ENCODE measurements at places on chromosomes 7 and 10.

GRCh38 chr10:124084708-124085107 is 8.7 kb downstream of the CHST15 start:
- DNase-seq = peak; percentile 37

DNA sequence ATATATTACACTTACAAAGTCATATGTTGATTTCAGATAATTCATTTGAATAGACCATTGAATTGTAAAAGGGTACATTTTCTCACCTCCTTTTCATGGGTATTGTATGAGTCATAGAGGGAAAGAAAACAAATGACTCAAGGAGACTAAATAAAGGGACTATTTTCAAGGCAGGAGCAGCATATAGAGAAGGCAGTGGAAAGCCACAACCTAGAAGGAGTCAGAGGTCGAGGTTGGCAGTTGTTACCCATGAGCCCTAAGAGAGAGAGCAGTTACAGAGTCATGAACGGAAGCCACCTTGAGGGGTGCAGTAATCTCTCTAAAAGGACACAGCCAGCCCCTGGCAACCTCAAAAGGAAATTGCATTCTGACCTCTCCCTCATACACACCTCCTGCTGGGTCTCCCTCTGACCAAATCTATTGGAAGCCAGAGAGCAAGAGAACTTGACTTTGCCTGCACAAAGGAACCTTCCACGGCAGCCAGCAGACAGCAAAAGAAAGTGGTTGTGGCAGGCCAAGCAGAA is 137.9 kb downstream of the GRM8 start:
- DNase-seq = no peak

DNA sequence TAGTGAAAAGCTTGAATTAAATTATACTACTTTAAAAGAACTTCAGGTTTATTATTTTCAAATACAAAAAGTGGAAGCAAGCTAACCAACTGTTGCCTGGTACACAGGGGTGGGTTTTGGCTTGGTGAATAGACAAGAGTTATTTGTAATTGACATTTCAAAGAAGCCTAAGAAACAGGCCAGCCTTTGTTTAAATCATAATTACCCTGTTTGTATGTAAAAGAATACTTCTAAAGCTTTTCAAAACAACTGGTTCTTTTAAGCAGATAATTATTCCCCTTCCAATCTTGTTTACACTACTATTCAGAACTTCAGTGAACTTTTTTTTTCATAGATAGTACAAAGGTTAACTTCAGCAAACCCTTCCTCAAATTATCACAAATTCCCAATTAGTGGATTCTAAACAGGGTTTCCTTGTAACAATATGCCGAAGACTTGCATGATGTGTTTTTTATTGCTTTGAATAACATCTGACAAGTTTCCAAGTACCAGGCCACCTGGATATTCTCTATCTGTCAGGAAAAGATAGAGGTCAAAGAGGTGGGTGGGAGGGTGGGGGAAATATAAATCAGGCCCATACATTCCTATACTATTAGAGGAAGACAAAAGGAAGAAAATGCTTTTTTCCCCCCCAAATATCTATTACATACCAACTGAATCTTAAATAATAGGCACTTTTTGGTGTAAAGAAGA is 20.4 kb downstream of the SSMEM1 start:
- DNase-seq = no peak

- DNase-seq = no peak
These were observed 475.2 kb downstream of the TCERG1L start for GRCh38 chr10:130836344-130836743.

DNA sequence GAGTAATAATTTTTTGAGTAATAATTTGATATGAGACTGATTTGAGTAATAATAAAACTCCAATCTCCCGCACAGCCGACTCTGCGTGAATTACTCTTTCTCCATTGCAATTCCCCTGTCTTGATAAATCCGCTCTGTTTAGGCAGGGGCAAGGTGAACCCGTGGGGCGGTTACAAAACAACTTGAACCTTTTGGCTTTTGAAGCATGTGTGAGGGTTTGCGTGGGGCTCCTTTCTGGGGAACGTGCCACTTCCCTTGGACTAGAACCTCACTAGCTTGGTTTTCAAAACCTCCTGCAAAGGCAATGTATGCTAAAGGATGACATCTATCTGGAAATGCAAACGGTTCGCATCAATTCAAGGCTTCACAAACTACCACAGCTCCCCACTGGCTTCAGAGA is 1.5 kb downstream of the CRPPA start:
- DNase-seq = no peak

- no peak for DNase-seq
These were observed 417 bp downstream of the RFC2 start for GRCh38 chr7:74253835-74254128.

GRCh38 chr7:4123823-4124222 is 558.3 kb upstream of the FOXK1 start:
- DNase-seq = no peak

DNA sequence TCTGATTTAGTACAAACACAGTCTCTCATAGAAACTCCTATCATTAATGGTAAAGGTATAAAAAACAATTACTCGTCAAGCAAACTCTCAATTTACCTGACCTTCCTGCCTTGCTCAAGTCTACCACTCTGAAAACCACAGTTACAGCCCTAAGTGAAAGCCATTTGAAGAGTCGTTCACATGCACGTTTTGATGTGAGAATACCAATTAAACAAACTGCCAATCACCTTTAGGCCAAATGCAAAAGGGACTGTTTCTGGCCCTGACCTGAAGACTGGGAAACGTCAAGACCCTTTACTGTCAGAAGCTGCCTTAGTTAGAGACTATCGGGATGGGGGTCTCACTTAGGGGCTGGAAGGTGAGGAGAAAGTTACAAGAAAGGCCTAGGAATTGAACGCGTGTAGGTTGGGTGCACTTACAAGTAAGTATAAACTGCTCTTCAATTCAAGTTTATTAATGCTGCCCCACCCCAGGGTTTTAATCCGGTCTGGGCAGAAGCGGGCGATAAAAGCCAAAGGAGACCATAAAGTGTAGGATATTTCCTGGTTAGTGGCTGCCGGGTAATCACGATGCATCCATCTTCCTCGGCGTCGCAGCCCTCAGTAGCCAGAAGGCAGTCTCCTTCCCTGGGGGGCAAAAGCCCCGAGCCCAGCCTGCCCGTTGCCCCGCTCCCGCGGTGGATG is 935 bp downstream of the TM9SF3 start:
- no peak for DNase-seq

DNA sequence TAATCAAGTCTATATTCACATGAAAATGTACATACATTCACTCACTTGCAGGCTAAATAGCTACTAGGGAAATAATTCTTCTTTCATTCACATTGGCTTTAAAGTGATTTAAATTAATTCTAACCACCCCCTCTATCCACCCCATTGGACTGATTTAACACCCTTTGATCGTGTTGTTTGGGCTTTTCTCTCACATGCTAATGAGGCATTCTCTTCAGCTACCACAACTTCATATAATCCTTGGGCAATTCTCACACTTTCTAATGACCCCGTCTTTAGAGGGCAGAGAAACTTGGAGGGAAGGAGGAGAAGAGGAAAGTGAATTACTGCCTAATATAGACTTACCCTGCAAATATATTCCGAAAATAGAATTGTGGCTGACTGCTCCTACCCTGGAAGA is 24.6 kb downstream of the GRM3 start:
- DNase-seq = no peak

- no peak for DNase-seq
These were observed 593.8 kb upstream of the ANKRD30A start for GRCh38 chr10:36531621-36532020.

DNA sequence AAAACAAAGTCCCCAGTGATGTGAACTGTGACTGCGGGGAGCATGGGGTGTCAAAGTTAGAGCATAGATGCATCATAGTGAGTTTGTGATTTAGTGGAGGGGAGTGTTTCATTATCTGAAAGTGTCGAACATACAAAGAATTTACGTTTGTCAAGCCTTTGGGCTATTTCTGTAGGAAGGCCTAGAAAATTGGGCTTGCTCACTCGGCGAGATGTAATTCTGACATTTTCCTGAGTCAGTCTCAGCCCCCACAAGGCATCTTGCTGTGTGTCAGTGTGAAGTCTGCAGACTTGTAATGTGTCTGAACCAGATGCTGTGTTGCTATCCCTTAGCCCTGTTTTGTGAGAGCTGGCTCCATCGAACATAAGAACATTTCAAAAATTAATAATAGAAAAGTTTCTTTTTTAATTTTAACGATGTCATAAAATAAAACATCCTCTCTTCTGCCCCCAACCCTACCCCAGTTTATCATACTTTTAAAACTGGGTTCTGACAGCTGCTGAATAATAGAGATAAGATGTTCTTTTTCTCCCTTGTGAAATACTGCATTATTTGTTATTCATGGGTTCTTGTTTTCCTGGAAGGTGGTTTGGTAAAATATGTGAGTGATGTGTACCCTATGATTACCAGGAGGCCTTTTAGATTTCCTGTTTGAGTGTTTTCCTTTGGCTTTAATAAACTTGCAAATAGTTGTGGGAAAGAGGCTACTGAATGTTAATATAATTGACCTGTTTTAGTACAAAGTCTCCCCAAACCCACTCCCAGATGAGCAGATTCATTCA is 207.4 kb downstream of the GPR158 start:
- DNase-seq = no peak

DNA sequence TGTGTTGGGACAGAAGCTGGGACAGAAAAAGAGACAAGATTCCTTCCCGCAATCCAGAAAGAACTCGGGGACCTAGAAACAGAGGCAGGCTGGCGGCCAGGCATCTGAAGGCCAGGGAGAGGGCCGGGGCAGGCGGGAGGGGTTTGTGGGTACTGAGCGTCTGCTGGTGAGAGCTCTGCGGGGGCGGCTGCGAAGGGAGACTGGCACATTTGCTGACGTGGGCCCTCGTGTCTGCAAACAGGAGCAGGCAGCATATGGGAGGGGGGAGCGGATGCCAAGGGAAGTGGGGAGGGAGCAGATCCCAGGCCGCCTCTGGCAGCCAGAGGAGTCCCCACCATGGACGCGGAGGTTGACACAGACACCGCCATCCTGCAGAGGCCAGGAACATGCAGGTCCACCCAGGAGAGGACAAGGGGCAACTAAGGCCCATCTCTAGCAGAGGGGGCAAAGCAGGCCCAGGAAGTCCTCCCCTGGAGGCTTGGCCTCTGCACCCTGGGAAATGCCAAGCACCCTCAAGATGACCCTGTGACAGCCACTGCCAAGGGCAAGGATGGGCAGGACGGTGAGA is 32.2 kb downstream of the KCNH2 start:
- DNase-seq = no peak

DNA sequence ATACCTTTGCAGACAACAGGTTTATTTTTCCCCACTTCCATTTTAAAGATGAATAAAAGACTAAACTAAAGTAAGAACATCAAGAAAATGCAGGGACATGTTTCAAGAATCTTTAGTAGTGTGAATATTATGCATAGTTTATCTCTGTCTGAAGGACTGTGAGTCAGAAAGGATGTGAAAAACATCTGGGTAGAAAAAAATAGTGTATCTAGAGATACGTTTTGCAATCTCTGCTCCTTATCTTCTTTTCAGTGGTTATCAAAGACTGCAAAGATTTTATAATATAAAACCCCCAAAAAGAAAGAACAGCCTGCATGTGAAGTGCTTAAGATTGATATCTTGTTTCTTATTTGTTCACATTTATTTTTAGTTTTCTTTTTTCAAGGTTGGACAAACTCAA is 101.9 kb upstream of the ARHGAP21 start:
- no peak for DNase-seq

DNA sequence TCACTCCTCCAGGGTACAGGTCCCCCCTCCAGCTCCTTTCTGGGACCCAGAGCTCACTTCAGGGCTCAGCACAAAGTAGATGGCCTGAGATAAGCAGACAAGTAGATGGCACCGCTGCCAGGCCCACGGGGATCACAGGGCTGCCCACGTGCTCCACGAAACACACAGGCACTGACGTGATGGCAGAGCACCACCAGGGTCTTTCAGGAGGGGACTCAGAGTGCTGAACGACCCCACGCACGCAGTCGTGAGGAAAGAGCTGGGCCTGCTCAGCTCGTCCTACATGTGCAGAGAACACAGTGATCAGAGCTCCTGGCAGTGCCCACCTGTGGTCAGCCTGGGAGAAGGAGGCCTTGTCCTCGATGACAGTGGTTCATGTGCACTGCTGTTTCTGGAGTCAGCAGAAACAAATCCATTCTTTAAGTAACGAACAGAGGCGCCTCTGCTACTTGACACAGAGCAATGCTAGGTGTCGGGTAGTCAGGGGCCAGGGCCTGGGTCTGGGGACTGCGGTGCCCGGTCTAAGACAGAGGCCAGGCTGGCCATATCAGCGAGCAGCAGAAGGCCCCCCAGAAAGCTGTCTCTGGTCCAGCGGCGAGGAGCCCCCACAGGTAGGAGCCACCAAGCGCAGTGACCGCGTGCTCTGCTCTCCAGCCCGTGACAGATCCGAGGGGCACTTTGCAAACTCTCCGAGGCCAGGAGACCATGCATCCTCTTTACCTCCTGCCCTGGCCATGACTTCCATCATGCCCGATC is 129.8 kb upstream of the FAM20C start:
- DNase-seq = no peak

DNA sequence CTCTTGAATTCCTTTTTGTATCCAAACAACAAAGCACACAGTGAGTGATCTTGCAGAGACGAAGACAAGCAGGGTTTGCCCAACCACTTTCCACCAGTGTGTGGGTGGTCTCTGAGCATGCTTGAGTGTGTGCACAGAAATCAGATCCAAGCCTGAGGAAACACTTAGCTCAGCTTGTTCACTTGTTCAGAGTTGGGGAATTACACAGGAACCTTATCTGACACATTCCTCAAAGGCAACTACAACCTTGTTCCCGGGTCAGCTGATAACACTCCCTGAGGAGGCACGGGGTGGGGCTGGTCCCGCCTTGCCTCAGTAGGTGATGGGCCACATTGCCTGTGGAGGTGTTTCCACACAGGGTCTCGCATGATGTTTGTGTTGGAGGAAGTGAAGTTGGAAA is 216.9 kb downstream of the DYNC1I1 start:
- no peak for DNase-seq

- DNase-seq = peak; percentile 82
These were observed 127.9 kb upstream of the PRSS58 start for GRCh38 chr7:142385491-142386340.

DNA sequence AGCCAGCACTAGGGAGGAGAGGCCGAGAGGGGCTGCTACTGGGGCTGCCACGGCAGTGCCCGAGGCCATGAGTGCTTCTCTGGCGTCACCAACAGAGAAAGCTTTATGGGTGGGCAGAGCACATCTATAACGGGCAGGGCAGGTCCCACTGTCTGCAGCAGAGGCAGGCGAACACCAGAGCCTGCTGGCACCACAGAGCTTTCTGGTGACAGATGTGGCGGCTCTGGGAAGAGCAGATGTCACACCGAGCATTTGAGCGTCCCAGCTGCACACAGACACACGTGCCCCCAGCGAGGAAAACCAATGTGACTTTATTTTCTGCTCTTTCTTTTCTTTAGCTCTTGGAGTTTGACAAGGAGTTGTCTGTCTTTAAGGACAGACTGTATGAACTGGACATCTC is 20.5 kb downstream of the NKX6-2 start:
- no peak for DNase-seq

Data from NCI-H526 (cell line).